ENCODE measurements at places on chromosomes 1 and 21. TPM values are rescaled to one million over a fixed set of nuclear protein-coding genes. Genes with fewer than 3 reads are reported as not detected.

The HES3 gene
- not detected for polyA plus RNA-seq

The ZBTB40 gene
- polyA plus RNA-seq, result 6.2 TPM

The SERTAD4 gene
- polyA plus RNA-seq, result not detected

The BEND5 gene
- 3.6 TPM for polyA plus RNA-seq

The GNPAT gene
- 30.1 TPM for polyA plus RNA-seq

- no peaks in the 10 kb centered on the region for H3K36me3 ChIP-seq
- no peaks in the 10 kb centered on the region for H3K4me1 ChIP-seq
- H3K27ac ChIP-seq, result no peak overlapping the region
- no peak for DNase-seq
- H3K27me3 ChIP-seq, result no peaks in the 10 kb centered on the region
Measured at GRCh38 chr1:21539933-21540332, 30.7 kb downstream of the ALPL start.

DNA sequence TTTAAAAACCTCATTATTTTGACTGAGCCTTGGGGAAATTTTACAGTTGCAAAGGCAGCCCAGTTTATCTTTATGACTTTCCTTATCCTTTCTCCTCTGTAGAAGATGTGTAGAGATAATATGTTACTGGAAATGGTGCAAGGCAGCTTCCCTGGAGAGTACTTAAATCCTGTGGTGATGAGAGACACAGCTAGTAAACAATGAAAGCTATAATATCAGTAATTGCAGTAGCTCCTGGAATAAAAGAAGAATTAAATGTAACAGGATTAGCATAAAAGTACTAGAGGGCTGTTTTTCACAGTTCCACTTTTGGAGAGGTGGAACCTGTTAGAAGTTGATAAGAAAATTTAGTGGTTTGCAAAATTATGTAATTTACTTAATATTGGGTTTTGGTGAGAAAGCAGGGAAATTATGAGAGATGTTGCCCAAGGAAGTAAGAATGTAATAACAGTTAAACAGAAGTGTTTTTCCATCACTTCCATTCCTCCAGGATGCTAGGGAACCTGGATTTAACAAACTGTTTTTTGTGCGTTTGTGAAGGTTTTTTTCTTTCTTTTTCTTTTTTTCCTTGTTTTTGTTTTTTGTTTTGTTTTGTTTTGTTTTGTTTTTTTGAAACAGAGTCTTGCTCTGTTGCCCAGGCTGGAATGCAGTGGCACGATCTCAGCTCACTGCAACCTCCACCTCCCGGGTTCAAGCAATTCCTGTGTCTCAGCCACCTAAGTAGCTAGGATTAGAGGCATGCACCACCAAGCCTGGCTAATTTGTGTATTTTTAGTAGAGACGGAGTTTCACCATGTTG, 15.7 kb upstream of the EDEM3 start:
- no peaks in the 10 kb centered on the region for H3K36me3 ChIP-seq
- no peak overlapping the region for H3K27ac ChIP-seq
- no peak overlapping the region for H3K4me3 ChIP-seq
- DNase-seq, result no peak
- H3K4me1 ChIP-seq, result no peaks in the 10 kb centered on the region

DNA sequence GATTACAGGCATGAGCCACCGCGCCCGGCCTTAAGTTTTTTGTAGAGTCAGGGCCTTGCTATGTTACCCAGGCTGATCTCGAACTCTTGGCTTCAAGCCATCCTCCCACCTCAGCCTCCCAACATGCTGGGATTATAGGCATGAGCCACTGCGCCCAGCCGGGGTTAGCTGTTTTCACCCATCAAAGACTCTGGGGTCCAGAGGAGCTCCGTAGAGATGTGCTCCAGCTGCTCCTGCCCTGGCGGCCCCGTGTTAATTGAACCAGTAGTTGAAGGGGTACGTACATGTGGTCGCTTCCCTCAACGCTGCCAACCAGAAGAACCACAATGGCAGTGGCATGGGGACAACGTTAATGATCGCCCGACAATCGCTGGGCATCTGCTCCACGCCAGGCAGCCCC, 72.0 kb downstream of the NPHP4 start:
- no peaks in the 10 kb centered on the region for H3K4me1 ChIP-seq
- no peaks in the 10 kb centered on the region for H3K27me3 ChIP-seq
- DNase-seq, result no peak
- no peak overlapping the region for H3K4me3 ChIP-seq
- H3K27ac ChIP-seq, result no peak overlapping the region
- H3K36me3 ChIP-seq, result no peaks in the 10 kb centered on the region

- H3K27me3 ChIP-seq, result no peaks in the 10 kb centered on the region
- peak overlapping the region; percentile 54 for H3K4me3 ChIP-seq
- peak; percentile 66 for DNase-seq
- peaks cover 15% of the 10 kb centered on the region for H3K4me1 ChIP-seq
- no peak overlapping the region for H3K27ac ChIP-seq
Measured at GRCh38 chr1:182616130-182617013, 12.2 kb upstream of the RGS16 start.

DNA sequence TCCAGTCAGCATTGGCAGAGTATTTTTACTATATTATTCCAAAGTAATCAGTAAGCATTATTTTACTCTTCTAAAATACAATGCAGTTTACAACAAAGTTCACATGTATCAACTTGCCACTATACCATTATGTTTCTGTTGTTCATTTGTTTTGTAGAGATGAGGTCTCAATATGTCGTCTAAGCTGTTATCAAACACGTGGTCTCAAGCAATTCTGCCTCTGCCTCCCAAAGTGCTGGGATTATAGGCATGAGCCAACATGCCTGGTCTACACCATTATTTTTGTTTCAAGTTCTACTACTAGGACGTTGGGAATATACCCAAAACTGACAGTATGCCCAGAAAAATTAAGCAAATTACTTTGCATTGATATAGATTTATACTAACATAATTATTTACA, 19.8 kb downstream of the FAF1 start:
- no peak overlapping the region for H3K27ac ChIP-seq
- DNase-seq, result no peak
- no peaks in the 10 kb centered on the region for H3K36me3 ChIP-seq
- H3K27me3 ChIP-seq, result no peaks in the 10 kb centered on the region
- H3K4me1 ChIP-seq, result no peaks in the 10 kb centered on the region

DNA sequence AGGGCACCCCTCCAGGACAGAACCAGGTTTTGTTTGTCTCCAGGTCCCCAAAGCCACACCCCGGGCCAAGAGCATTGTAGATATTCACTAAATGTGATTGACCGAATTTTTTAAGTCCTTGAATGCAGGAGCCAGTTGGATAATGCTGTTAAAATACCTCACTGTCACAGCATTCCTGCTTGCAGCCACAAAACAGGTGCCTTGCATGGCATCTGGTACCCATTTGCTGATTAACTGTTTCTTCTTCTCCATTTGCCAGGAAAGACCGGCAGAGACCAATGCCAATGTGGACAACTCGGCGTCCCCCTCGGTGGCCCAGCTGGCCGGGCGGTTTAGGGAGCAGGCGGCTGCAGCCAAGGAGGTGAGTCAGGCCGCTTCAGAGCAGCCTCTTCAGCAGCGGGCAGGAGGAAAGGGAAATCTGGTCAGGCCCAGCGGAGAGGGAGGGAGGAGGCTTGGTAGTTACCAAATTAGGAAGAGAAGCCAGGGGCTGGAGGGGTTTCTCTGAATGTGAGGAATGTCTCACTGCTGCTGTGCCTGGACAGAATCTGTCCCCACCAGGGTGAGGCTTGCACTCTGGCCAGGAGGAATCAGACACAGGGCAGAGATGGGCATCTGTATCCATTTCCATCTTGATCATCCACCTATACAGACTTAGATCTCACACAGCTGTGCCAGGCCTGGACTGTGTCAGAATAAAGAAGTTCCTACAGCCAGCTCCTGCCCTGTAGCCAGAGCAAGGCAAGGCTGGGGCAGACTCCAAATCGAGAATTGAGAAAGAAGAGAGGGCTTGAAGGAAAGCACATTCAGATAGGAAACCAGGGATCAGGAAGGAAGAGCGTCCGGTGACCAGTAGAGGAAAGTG, 37.9 kb upstream of the MPZL1 start:
- DNase-seq, result no peak
- peaks cover 5% of the 10 kb centered on the region for H3K4me1 ChIP-seq
- peaks cover 27% of the 10 kb centered on the region for H3K36me3 ChIP-seq
- H3K4me3 ChIP-seq, result no peak overlapping the region

DNA sequence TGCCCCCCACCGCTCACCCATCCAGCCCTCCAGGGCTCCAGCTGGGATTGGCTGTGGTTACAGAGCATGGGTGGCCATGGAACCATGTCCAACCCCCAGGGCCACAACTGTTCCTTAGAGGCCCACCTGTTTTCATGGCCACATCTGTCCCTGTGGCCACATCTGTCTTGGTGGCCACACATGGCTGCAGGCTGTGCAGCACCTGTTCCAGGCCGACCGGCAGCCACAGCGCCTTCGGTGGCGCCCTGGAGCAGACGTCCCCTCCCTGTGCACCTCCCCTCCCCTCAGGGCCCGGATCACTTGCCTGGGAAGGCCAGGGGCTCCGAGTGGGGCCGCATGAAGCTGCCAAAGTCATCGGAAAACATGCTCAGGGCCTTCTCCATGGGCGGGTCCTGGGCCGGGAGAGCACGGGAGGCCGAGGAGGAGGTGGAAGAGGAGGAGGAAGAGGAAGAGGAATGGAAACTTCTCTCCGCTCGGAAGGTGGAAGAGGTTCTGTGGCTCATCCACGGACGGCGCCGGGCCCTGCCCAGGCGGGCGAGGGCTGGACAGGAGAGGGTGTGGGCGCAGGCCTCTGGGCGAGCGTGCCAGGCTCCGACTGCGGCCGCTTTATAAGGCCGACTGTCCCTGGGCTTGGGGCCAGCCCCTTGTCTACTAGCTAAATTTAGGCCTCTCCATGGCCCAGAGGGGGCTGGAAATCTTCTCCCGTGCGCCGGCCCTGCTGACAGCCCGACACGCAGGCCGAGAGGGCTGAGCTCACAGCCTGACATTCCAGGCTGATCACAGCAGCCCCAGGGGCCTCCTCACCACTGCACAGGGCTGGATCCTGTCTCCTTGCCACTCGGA, at the start of gene HSPB7:
Gene HSPB7 (minus strand): TSS at position 583 of the 843 bp plus-strand sequence. CDS start 80 bp downstream, at position 503.
- H3K4me3 ChIP-seq, result no peak within 1 kb of the TSS
- H3K27me3 ChIP-seq, result no peaks in the 10 kb centered on the region
- H3K36me3 ChIP-seq, result no peaks in the 10 kb centered on the region
- no peak for DNase-seq
- no peaks in the 10 kb centered on the region for H3K4me1 ChIP-seq
- H3K27ac ChIP-seq, result no peak within 1 kb of the TSS

DNA sequence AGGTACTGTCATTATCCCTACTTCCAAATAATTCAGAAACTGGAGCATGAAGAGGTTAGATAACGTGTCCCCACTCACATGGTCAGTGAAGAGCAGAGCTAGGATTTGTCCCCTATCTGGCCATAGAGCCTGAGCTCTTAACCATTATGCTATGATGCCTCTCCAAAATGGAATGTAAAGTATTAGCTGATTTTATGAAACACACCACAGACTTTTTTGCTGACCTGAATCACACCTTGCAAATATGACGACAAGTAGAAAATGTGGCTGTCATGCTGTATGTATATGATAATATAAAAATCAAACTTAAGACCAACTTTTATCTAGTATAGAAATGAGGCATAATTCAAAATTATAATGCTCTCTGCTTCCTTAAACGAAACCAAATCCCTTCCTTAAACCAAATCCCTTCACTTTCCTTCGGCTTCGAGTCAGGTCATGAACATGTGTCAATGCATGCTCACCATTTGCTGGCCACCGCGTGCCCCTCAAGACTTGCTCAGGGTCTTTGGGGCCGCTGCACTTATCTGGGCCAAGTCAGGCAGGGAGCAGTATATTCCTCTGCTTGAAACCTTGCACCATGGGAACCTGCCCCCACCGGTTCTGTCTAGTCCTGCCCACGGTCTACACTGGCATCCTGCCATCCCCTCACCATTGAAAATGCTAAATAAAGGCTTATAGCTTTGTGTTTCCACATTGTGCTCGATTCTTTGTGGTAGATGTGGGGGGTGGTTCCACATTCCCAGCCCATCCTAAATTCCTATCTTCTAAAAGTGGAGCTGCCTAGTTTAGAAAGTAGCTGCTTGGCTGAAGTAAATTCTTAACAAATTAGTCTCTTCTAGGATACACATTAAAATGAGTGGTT, 1.6 kb upstream of the TMCC2 start:
- H3K27me3 ChIP-seq, result no peaks in the 10 kb centered on the region
- H3K4me3 ChIP-seq, result no peak overlapping the region
- no peak for DNase-seq
- no peaks in the 10 kb centered on the region for H3K36me3 ChIP-seq

All from naive thymus-derived CD4-positive, alpha-beta T cell (primary cell).